ENCODE measurements at places on chromosomes 6 and 20.

DNA sequence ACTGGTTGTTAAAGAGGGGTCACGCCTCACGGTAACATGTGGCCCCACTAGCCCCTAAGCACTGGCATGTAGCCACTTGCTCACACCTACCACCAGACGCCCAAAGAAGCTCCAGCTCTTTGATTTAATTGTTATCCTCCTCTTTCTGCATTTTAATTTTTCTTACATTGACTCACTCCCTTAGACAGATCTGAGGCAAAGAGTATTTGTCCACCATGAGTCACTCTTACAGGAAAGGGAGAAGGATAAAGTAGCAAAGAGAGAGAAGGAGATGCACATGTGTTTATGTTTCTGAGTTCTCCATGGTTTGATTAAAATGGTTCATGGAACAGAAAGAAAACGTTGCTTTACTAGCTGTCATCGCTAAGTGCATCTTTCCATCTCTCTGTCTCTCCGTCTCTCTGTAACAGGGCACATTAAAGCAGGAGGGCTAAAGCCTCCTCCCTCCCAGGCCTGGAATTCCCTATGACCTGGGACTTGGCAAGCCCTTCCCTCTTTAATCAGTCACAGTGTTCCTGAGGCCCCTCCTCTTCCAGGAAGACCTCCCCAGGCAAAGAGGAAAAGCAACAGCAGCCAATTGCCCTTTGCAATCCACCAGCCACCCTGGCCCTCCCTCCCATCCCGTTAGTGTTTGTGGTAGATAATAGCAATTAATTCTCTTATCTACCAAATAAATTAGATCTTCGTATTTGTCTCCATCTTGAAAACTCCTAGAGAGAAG is 112.8 kb upstream of the TSHZ2 start:
- no peak for DNase-seq

DNA sequence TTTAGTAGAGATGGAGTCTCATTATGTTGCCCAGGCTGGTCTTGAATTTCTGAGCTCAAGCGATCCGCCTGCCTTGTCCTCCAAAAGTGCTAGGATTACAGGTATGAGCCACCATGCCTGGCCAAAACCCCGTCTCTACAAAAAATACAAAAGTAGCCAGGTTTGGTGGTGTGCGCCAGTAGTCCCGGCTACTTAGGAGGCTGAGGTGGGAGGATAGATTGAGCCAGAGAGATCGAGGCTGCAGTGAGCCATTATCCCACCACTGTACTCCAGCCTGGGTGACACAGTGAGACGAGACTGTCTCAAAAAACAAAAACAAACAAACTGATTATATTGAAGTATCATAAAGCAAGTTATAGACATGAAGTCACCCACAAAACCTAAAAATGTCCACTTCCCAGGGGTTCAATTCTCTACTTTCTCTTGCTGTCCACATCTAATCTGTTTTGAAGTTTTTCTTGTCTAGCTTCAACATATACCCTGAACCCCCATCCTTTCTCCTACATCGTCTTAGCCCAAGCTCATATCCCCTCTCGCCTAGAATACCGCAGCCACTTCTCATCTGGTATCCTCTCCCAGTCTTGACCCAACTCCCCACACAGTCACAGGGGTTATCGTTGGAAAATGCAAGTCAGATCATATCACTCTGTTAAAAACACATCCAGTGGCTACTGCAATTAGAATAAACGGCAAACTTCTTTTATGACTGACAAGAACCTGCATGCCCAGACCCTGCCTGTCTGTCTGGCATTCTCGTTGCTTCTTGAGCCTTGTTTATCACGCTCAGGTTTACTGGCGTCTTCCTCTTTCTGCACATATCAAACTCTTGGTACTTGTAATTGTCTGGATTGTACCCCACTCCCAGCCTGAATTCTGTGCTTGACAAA is 20.1 kb upstream of the NCOA3 start:
- no peak for DNase-seq

DNA sequence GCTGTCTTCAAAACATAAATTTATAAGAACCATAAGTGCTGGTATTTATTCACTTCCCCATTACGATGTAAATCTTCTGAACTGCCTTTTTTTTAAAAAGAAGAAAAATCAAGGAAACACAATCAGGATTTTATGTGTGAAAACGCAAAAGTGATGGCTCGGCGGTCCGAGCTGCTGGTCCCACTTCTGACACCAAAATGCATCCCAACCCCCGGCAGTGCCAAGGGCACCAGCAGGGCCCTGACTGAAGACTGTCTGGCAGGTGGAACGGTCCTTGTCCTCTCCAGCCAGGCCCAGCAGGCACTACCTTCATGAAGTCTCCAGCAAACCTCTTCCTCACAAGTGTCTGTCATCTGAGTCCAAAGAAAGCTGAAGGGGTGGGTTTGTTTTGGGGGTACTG is 41.2 kb downstream of the TBC1D7 start:
- DNase-seq, result no peak

DNA sequence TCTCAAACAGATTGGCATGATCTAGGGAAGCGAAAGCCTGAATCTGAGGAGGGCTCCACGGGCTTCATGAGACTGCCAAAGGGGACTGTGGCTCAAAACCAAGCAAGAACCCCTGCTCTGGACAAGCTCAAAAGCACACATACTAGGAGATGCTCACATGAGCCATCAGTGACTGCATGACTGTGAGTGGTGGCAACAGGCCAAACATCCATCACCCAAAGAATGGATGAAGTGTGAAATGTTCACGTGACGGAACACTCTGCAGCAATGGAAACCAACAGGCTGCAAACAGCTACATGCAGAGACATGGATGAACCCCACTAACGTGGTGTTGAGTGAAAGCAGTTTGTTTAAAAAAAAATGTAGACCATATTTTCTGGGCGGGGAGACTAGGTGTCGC is 136.3 kb downstream of the PREX1 start:
- no peak for DNase-seq

DNA sequence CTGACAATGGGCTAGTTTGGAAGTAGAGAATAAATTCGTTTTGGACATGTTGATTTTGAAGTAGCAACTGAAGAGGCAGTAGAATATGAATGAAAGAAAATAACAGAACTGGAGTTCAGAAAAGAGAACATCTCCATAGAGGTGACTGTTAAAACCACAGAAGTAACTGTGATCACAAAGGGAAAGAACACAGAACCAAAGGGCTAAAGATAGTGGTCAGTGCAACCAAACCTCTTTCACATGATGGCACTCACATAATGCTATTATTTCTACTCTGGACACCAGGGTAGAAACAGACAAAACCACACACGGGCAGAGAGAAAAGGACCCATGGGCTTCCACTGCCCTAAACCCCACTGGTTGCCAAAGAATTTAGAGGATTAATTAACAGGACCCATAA is 58.5 kb downstream of the CDK19 start:
- DNase-seq, result no peak

DNA sequence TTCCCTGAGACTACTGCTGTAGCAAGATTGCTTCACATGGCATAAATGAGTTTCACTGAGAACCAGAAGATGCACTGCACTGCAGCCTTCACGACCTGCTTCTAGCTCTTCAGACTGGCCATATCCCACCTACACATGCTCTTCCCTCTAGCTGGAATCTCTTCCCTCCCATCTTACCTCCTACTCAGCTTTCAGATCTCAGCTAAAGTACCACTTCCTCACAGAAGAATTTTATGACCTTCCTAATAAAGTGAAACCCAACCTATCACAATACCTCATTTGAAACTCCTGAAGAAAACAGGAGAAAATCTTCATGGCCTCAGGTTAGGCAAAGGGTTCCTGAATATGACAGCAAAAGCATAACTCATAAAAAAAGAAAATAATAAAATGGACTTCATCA is 99.9 kb downstream of the DTNBP1 start:
- DNase-seq, result no peak
